ENCODE measurements at places on chromosomes 13 and 19.
A peak's percentile ranks its signal among the peaks of the same experiment; 100 is the strongest.

DNA sequence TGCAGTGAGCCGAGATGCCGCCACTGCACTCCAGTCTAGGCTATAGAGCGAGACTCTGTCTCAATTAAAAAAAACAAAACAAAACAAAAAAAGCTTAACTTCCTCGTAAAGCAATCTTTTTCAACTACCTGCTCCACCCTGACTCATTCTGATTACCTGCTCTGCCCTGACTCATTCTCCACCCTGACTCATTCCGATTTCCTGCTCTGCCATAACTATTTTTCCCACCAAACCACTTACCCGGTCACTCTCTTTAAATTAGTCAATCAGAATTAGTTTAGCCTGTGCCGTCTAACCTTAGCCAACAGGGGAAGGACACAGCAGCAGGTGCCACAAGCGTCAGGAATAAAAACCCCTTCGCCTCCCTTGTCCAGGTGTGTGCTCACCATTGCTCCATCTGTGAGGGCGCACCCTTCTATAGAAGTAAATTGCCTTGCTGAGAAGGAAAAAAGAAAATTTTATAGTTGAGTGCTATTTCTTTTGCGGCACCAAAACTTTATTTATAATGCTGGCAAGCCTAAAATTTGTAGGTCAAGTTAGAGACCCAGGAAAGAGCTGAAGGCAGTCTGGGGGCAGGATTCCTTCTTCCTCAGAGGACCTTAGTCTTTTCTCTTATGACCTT lies 1.7 kb upstream of the IFT88 start:
- DNase-seq: no peak

GRCh38 chr13:21883713-21884112 lies 212.8 kb downstream of the FGF9 start:
- DNase-seq: no peak

GRCh38 chr19:48053856-48054255 lies 10.0 kb upstream of the CABP5 start:
- DNase-seq: no peak

DNA sequence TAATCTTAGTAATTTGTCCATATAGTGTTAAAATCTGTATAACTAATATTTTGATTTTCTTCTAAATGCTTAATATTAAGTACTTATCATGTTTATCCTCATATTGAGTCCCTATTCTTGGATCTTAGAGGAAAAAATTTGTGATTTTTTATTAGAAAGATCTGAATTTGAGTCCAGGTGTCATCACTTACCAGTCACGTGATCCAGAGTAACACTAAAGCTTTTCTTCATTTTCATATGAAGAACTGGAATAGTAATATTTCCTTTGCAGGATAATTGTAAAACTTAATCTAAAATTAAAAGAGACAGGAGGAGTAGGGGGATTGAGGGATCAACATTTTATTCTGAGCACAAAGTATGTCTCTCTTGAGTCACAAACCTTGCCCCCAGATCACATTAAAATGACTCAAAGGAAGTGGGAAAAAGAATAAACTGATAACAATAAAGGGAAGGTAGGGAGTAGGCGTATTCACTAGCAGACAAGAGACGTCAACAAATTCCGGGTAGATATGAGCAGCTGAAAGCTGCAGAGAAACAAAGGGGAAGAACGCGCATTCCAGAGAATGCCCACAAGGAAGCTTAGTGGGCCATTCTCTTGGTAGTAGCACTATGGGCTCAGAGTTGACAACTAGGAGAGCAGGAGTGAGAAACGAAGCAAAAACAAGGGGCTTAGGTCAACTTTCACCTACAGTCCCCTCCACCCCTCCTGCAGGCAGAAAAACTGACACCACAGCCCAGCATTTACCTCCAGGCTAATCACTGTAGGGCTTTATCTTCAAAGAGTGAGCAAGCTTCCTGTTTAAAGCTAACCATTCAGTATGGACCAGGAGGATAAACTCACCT lies 123.1 kb downstream of the SPRY2 start:
- DNase-seq: peak; percentile 96

DNA sequence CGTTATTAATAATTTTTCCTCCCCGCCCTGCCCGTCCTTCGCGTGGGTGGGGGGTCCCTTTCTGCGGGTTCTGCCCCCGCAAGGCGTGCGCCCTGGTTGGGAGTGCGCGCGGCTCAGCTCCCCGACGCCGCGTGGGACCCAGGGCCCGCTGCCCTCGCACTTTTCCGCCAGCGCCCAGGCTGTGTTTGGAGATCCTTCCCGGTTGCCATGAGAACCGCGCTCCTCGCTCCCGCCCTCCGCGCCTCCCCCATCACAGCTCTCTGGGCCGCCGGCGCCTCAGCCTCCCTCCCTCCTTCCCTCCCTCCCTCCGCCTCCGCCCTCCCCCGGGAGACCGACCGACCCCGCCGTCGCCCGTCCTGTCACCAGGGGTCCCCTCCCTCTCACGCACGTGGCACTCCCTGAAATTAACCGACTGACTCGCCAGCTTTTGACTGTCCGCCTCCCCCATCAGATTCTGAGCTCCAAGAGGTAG lies 2.4 kb upstream of the SSBP4 start:
- DNase-seq: peak; percentile 95

GRCh38 chr13:22861958-22862466 lies 318.8 kb upstream of the SGCG start:
- DNase-seq: no peak

DNA sequence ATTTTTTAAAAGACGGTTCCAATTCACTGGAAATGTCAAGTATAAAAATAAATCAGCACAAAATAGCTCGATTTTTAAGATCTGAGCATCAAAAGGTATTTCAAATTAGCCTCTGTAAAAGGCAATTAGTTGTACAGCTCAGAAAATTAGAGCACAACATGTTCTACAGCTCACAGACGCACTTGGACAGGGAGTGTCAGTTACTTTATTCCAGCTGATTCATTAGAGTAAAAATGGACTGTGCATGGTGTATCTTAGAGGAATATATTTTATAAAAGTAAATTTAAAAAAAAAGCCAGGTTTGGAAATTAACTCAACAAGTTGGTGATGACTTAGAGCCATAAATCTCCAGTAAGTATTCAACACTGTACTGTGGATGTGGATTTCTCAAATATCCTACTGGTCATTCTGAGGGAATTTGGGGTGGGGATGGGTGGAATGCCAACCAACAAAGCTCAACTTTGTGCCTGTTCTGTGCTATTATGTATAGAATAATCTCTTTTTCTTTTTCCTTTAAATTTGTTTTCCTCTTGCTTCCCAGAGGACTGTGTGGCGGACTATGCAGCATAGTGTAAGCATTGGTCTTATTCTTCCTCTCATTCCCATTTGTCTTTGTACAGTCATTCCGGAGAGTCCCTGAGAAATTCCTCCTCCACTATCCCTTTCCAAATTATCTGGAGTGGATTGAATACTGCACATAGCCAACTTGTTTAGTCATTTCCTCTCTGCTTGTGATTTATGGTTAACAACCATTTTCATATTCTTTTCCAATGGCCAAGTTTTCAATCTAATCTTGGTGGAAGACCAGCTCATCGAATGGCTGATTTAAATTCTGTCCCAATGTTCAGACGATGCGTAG lies 169.3 kb downstream of the DCT start:
- peak; percentile 94 for DNase-seq

DNA sequence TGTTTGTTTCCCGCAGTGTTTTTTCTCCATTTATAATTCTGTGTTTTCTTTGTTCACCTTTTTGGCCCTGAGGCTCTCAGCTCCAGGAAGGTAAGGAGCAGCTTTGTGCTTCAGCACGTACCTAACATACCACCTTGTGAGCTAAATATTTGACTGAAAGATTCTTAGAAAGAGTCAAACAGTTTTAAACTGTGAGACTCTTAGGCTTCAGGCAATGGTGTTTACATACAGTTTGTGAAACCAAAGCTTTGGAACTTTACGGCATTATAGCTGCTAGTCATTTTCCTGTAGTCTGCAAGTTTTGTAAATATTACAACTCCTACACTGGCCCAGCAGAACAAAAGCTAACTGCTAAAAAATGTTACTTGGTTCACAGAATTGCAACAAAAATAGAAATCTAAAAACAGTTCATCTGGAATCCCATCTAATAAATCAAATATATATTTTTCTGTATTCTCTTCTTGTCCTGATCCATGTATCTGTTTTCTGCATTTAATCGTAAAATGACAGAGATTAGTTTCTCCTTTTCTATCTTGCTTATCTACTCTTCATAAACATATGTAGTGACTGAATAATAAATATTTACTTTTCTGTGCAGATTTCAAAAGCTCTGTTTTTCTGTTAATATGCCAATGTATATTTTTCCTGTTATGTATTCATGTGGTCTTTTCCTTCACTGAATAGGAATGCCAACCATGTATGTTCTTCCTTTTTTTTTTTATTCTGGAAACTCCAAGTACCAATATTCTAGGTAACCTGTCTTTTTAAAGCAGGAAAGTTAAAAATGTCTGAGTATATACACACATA lies 38.8 kb upstream of the GPI start:
- DNase-seq: no peak

GRCh38 chr13:41470196-41470595 lies 12.8 kb downstream of the RGCC start:
- no peak for DNase-seq

DNA sequence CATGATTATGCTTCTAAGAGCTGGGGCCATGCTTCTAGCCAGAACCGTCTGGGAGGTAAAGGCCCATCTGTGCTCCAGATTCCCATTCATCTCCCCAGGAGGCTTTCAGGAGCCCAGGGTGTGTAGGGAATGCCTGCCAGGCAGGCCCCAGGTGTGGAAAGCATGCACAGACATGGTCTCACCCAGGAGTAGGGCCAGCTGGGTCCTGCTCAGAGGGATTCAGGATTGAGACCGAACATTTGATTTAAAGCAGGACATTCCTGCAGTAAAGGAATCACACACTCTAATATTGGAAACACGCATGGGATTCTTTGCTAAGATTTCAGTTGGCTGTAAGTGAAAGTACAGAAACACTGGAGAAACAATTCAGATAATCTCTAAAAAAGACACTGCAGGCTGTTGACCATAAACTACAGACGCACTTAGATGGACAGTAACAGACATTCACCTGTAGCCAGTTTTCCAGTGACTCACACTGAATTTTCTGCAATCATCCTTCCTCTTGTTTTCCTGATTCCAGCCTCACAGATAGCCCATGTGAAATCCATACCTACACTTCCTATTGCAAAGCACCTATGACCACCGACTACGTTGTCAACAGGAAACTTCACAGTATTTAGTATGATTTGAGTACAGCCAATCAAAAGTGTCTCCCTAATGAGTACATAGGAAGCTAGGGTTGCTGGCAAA lies 257.8 kb downstream of the TBC1D4 start:
- no peak for DNase-seq

- DNase-seq: no peak
Observed at GRCh38 chr19:51450730-51451307, 7.4 kb downstream of the SIGLEC8 start.

- no peak for DNase-seq
Observed at GRCh38 chr19:15028490-15028889, 20.8 kb upstream of the CASP14 start.

- no peak for DNase-seq
Observed at GRCh38 chr19:40932008-40932959, 50.3 kb upstream of the CYP2A7 start.

GRCh38 chr19:39637891-39638290 lies 17.8 kb upstream of the LGALS16 start:
- DNase-seq: no peak

DNA sequence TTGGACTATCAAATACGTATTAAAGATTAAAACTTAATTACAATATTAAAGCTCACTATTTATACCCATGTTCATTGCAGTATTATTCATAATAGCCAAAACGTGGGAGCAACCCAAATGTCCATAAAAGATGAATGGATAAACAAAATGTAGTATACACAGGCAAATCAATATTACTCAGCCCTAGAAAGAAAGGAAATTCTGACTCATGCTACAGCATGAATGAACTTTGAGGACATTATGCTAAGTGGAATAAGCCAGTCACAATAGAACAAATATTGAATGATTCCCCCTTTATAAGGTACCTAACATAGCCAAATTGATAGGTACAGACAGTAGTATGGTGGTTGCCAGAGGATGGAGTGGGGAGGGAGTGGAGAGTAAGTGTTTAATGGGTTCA lies 457.3 kb downstream of the FGF14 start:
- no peak for DNase-seq

- no peak for DNase-seq
Observed at GRCh38 chr13:95471960-95472359, 80.6 kb upstream of the CLDN10 start.

DNA sequence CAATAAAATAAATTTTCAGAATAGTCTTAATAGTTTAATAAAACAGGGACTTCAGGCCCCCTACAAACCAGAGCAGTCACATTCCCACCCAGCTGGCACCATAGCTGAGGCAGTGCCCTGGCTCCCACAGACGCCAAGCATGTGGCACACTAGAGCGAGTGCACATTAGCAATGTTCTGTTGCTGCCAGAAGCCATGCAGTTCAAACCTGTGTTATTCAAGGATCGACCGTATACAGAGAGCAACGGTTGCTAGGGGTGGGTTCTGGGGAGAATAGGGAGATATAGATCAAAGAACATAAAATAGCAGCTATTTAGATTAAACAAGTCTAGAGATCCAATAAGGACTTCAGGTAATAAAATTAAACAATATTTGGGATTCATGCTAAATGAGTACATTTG lies 419.3 kb upstream of the KLHL1 start:
- DNase-seq: no peak

GRCh38 chr19:51142119-51142518 lies at the start of gene SIGLEC7:
Gene SIGLEC7 (plus strand): TSS chr19:51142301. CDS start chr19:51142370, 69 bp downstream.
- no peak for DNase-seq

DNA sequence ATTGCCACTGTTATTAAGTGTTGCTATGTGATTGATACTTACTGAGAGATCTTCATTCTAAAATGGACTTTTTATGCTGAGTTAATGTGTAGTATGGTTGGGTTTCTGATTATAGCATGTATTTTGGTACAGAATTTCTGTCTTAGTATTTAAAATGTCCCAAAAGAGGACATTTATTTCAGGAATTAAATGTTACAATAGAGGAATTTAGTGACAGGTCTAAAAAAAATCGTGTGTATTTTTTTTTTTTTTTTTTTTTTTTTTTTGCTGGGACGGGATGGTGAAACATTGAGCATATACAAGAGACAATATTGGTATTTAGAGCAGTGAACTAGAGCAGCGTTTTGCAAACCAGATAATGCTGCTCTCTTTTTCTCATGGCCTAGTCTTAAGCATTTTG lies 27.9 kb downstream of the URI1 start:
- DNase-seq: no peak

DNA sequence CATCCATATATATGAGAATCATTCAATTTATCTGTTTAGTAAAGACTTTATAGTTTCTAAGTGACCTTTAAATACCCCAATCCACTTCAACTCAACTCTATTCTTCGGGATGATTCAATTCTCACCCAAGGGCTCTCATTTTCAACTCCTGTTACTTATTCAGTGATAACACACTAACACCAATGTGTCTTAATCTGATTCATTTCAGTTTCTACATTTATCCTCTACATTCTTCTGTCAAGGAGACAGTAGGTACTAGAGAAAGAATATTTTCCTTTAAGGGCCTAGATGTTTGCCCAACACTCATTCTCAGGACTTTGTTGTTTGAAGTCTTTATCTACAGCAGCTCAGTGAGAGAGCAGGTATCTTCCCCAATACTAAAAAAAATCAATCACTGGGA lies 7.1 kb downstream of the ARGLU1 start:
- no peak for DNase-seq

- DNase-seq: no peak
Observed at GRCh38 chr19:917323-918151, at the start of gene KISS1R. Gene KISS1R (plus strand): TSS chr19:917333. CDS start chr19:917503, 170 bp downstream.
